Fibroblast of skin of scalp (primary cell): ENCODE measurements at places on chromosomes 7 and 10.
A peak's percentile ranks its signal among the peaks of the same experiment; 100 is the strongest.

DNA sequence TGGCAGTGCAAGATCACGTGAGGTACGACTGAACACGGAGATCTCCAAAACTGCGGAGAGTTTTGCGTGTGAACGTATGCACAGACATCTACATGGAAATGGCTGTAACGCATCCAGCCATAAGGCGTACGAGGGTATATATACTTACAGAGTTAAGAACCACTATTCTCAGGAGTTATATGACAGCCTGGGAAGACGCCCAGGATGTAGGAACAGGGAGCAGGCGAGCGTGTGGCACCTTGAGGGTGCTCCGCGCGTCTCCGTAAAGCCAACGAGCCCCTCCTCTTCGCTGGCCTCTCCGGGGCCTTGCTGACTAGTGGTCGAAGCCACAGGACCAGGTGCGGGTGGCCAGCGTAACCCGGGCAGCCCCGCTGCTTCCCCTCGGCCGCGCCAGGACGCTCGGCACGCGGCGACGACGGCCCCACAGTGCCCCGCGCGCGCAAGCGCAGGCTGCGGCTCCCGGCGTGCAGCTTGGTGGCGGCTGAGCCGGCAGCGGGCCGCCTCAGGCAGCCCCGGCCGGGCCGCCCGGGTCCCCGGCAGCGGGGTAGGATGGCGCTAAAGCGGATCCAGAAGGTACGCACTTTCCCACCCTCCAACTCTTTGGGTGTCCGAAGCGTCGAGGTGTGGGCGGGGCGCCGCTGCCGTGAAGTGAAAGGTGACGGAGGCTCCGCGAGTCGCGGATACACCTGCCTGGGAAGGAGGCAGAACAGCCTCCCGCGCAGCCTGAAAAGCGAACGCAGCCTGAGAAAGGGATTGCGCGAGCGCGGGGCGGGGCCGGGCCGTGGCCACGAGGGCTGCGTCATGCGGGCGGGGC, at the start of gene UBE2D4:
Gene UBE2D4 (plus strand): TSS at position 453 of the 814 bp plus-strand sequence. CDS start 97 bp downstream, at position 550.
- DNase-seq, result peak; percentile 59

DNA sequence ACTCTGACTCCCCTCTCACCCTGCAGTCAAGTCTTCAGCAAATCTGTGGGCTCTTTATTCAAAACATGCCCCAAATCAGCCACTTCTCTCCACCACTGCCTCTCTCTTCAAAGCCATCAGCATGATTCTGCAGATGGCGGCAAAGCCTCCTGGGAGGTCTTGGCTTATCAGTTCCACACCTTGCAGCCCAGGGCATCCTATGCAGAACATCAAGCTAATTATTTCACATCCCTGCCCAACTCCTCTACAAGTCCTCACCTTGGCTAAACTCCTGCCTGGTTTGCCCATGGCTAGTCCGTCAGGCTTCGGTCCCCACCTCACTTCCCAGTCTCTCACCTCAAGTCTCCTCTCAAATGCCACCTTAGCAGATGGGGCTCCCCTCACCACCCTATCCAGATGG, 70.2 kb downstream of the PIP4K2A start:
- no peak for DNase-seq

DNA sequence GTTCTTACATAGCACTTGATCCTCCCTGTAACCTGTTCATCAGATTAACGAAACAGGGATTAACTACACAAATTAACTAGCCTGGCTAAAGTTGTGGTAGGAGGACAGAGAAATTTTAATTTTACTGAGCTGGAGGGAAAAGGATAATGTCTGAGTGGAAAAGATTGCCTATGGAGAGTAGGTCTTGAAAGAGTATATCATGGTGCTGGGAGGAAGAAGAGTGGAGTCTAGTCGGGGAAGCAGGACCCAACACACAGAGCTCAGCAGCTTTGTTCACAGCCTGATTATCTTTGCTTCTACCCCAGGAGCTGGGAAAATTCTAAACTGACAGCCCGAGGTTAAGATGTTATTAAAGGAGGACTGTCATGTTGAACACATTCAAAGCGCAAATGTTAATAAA, 6.1 kb upstream of the KDM7A start:
- no peak for DNase-seq

- no peak for DNase-seq
Measured at GRCh38 chr7:154827007-154827406, 175.9 kb downstream of the PAXIP1 start.

- no peak for DNase-seq
Measured at GRCh38 chr10:74836877-74837276, 10.5 kb downstream of the KAT6B start.

- DNase-seq, result peak; percentile 68
Measured at GRCh38 chr7:123747620-123748141, 1.1 kb downstream of the WASL start.

- no peak for DNase-seq
Measured at GRCh38 chr10:116143673-116144222, 129.3 kb downstream of the GFRA1 start.
